NAMALWA (cell line): ENCODE measurements at places on chromosomes 12 and 14.

DNA sequence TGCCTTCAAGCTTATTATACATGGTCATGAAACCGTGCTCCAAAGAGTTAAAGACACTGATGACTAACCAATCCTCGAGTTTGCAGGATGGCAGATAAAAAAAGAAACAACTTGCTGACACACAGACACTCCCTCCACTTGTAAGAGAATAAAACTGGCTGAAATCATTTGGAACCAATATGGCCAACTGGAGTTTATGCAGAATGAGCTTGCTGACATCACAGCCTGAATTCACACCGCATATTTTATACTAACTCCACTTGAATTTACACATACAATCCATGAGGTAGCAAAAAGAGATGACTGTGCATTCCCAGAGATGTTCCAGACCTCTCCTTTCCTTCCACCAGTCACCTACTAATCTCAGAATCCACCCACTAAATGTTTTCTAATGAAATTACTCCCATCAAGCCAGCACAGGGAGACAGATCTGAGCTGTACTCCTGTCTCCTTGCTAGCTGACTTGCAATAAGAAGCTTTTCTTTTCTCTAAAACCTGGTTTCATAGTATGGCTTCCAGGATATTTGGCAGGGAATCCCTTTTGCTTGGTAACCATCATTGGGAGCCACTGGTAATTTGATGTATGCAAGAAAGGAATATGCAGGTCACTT is 15.8 kb upstream of the PTPRR start:
- no peak for DNase-seq

- DNase-seq = peak; percentile 12
Measured at GRCh38 chr12:101935890-101936746, 58.7 kb downstream of the DRAM1 start.

- peak; percentile 86 for DNase-seq
Measured at GRCh38 chr12:45725631-45726602, 3.6 kb upstream of the ARID2 start.

DNA sequence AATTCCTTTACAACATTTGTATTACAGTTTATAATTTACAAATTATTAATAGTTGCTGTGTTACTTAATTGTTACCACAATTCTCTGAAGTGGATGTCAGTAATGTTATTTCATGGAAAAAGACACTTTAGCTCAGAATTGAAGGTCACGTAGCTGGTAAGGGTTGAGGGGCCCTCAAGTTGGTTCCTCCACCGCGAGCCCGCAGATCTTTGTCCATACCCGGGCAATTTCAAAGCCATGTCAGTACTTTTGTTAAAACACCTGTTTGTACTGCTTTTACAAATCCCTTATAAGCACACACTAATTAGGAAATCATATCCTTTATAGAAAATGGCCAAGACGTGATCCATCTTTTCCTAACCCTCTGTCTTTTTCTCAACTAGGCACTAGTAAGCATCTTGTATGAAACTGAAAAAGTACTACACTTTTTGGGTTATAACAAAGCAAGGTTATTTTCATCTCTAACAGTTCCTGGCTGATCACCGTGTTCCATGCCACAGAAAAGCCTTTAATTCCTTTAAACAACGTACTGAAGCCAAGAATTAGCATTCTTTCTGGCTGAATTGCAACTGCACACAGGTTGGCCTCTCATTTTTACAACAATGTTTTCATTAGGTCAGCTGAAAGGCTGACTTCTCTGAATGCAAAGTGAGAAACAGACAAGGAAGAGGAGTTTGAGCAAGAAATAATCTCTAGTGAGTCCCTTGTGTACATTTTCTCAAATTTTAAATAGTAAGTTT is 76.1 kb downstream of the CNTN1 start:
- DNase-seq = no peak

DNA sequence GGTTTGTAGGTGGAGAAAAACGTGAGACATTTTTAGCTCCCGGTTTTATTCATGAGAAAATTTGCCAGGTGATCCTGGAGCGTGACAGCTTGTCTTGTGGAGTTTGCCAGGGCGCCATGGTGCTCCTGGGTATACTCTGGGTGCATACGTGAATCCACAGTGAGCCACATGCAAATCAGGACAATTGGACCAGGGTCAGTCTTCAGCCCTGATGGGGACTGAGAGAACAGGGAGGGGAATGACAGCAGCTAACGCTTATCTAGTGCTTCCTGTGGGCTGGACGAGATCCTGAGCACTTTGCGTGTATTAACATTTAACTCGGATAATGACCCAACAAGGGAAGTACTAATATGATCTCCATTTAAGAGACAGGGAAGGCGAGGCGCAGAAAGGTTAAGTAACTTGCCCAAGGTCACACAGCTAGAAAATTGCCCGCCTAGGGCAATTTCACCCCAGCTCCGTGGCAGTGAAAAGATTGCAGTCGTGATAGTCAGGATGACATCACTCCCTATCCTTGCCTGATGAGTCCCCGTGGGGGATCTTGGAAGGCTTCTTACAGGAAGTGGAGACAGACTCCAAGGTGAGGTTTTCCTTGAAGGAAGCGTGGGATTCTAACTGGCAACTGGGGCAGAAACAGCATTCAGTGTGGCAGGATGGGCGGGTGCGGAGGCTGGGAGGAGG is 118.4 kb upstream of the NCOR2 start:
- no peak for DNase-seq
